ENCODE measurements at places on chromosomes 5 and 9.

DNA sequence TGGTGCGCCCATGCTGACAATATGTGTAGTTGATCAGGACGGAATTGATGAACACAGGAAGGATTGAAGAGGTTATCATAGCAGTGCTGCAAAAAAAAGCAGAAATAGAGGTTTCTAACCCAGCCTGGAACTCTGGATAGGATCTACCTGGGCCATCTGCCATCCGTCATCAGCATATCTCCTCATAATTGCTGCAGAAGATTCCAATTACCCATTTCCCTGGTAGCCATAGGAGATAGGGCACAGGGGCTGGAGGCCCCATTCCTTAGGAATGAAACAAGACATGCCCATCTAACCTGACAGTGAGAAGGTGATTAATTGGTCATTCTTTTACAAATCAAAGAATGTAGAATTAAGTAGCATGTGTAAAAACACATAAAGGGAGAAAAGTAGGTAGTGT, 60.3 kb upstream of the TRIM32 start:
- no peak for DNase-seq

- DNase-seq, result no peak
Observed at GRCh38 chr9:131545003-131545785, at the start of gene PRRT1B. PRRT1B (plus strand) TSS chr9:131545523; CDS start chr9:131545616, 93 bp downstream.

DNA sequence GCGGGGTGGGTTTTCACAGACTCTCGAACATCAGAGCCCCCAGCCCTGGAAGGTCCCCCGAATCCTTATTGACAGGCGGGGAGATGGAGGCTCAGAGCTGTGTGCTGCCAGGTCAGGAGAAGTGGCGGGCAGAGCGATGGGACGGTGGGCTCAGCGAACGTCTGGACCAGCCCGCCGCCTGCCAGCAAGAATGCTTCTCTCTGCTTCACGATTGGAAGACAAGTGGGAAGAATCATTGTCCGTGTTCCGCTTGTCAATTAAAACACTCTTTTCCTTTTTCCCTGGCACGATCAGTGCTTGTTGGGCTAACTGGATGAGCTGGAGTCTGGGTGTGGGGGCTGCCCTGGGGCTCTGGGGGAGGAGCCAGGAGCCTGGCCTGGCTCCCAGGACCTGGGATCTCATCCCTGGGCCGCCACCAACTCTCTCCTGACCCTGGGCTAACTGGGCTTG, 1.6 kb downstream of the COL5A1 start:
- DNase-seq, result no peak

- peak; percentile 65 for DNase-seq
Observed at GRCh38 chr9:107309271-107309670, 26.2 kb downstream of the RAD23B start.

DNA sequence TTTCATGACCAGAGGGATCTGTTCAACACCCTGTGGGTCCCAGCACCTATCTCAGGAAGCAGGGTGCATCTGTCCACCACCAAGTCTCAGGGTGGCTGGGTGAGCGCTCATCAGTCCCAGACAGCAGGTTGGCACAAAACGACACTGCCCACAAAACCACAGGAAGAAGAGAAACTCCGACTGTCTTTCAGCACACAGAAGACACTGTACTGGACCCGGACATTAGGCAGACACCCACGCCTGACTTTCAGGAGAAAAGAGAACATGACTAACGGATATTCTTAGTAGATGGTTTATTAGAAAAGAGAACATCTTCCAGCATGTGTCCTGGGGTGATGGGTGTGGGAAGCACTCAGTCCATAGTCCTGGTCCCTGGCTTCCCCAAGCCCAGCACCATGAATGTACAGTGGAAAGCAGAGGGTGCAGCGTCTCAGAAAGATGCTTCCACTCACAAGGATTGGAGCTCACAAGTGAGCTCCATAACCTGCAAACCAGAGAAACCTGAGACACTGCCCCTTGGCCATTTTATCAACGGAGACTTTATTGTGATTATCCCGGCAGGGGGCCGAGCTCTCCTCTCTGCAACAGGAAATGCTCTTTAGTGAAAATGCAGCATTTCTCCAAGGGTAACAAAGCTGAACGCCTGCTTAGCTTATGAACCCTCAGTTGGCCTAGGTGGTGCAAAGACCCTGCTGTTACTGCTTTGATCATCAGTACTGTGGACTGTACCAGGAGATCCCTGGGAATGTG, 35.8 kb upstream of the LCP2 start:
- no peak for DNase-seq

DNA sequence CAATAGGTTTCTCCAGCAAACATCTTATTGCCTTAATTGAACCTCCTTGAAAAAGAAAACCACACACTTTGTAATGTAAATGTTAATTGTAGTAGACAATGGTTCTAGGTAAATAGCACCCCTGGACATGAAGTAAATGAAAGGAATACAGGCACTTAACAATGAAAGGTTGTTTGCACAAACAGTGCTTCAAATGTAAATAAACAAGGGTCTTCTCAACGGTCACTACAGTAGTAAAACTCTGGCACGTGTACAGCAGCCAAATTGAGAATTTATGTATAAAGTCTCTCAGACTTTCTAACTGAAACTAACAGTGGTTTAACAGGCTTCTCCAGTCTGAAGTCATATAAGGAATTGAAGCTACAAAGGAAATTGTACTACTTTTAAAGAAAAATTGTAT, 218.3 kb downstream of the MEF2C start:
- no peak for DNase-seq

- DNase-seq, result no peak
Observed at GRCh38 chr5:115100319-115100955, 69.3 kb downstream of the TRIM36 start.

- peak; percentile 8 for DNase-seq
Observed at GRCh38 chr9:117555964-117556629, 141.2 kb upstream of the ASTN2 start.

DNA sequence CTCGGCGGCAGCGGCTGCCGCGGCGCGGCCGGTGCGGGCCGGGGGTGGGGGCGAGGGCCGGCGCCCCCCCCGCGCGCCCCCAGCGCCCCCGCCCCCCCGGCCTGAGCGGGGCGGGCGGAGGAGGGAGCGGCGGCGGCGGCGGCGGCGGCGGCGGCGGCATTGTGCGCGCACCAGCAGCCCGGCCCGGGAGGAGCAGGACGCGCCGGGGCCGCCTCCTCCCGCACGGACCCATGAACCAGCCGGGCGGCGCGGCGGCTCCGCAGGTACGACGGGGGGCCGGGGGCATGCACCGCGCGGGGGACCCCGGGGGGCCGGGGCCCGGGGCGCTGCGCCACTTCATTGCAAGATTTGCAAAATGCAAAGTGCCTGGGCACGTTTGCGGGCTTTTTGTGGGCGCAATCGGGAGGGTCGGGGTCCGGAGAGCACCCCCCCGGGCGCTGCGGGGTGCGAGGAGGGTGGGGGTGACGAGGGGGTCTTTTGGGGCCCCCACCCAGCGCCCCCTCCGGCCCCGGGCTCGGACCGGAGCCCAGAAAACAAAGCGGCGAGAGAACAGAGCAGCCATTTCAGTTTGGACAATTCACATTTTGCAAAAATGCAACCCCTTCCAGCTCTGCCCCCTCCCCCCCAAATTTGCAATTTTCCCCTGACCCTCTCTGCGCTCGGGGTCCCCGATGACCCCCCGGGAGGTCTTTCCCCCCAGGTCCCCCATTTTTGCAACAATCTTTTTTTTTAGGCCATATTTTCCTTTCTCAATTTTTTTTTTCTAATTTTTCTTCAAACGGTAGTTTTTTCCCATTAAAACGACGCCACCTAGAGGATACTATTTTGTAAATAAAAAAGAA, at the start of gene ZNF618:
TSS of gene ZNF618 (plus strand) at position 159 of the 842 bp plus-strand sequence. CDS start at position 231, 72 bp downstream.
- DNase-seq, result no peak

DNA sequence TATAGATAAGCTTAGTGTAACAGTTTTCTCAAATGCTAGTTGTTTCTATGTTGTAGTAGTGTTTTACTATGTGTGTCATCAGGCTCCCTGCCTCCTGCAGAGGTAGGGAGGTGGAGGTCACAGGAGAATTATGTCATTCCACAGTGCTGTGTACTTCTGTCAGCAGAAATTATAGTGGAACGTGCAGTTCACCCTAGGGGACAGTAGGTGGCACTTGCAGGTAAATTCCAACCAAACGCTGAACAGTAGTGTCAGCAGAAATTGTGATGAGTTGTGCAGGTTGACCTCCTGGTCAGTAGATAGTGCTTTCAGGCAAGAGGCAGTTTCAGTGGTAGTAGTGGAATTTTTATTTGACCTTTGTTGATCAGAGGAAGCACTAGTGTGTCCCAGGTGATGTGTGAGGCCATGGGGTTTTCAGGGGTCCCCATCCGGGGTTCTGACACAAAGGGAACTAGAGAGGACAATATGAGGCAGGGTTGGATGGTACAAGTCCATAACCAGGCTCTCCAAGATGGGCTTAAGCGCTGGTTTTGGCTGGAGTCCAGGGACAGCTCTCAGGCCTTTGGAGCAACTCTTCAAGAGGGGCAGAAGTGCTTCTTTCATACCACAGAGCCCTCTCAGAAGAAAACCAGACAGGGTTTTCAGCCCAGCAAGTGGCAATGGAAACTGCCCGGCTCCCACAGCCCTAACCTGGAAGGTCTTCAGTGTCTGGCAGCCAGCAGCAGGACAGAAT, 402.9 kb downstream of the CYLC2 start:
- peak; percentile 28 for DNase-seq

- no peak for DNase-seq
Observed at GRCh38 chr5:43643750-43644149, 40.8 kb downstream of the NNT start.

- DNase-seq, result no peak
Observed at GRCh38 chr9:93278144-93278543, 94.2 kb downstream of the WNK2 start.

DNA sequence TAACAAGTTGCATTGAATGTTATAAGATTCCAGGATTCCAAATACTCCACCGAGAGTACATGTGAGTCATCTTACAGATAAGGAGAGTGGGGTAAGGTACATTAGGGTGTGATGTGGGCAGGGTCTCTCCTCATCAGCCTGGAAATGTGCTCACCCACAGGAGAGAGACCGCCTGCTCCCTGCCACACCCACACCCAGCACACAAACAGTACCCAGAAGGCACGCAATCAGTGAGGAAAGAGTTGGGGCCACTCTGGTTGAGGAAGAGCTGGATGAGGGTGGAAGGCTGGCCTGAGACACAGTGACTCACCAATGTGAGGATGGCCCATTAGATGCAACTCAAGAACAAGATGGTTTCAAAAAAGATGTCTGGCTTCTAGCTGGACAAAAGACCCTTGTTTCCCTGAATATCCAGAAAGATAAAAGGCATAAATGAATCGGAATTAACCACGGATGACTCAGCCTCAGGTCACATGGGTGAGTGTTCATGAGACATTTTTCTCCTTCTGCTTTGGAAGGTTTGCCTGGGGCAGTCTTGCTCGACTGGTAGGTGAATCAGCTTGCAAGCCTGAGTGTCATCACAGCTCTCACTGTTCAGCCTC, 51.1 kb upstream of the LHFPL2 start:
- peak; percentile 87 for DNase-seq

DNA sequence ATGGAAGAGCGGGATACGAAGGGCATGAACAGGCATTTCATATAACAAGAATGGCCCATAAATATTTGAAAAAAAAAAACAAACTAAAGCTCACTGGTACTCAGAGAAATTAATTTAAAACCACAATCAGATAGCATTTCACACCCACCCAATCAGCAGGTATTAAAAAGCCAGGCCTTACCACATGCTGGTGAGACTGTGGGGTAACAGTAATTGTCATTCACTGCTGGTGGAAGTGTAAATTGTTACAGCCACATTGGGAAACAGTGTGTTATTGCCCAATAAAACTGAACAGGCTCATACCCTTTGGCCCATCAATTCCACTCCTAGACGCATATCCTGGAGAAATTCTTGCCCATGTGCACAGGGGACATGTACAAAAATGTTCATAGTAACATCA, 66.0 kb downstream of the PLAC8L1 start:
- no peak for DNase-seq

GRCh38 chr5:79237740-79238560, 2.0 kb downstream of the JMY start:
- DNase-seq, result no peak

GRCh38 chr9:33180526-33181184, 13.5 kb upstream of the B4GALT1 start:
- no peak for DNase-seq

DNA sequence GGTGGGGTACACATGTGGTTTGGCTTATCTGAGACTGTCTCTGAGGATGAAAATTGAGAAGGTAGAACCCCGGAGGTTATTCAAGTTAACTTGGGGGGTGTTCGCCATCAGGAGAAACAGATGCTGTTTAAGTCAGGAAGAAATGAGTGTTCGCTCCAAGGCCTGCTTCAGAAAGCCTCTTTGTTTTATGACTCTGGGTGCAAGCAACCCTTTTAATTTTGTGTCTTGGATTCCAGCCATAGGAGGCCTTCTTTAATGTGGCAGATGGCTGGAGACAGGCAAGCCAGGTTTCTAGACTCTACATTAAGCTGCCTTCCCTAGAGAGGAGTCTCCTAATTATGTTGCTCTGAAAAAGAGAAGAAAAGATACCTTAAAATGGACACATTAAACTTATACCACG, 4.2 kb upstream of the SMAD5 start:
- DNase-seq, result no peak

DNA sequence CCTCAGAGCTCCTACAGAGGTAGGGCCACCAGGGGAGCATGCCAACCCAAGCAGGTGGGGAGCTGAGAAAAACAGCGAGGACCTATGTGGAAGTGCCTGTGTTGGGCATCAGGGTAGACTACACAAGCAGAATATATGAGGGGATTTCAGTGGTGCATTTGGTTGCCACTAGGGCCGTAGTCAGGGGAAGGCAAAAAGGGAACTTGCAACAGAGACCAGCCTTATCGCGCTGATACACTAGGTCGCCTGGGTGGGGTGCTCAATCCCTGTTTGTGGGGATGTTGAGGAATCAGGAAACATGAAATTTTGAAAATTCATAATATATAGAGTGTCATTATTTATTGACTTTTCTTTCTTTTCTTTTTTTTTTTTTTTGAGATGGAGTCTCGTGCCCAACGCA, 370.9 kb upstream of the PRR16 start:
- no peak for DNase-seq

DNA sequence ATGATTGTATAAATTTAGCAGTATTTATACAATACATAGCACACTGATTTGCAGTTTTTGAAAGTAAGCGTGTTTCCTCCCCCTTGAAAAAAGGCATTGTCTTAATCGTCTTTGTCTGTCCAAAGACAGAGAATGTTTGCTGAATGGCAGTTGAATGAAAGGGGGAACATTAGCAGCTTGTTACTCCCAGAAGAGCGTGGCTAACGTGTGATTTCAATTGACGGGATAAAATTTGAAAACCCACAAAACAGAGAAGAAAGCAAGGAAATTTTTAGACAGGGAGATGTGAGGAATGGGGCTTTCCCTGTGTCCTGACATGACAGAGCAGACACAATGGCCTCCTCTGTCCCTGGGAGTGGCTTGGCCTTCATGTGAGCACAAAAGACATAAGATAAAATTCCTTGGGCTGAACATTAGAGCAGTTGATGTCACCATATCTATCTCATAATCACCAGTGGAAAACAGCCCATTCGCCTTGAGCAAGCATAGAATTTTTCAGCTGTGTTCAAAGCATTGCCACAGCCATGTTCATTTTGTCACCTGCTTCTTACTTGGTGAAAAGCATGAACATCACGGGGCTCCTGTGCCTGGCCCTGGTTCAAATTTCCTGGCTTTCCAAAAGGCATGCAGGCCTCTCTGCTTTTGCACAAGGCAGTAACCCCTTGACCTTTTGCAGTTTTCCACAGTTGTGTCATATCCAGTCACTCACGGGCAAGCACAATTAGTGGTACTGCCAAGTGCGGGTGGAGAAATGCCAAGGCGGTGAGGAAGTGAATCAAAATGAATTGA, 126.9 kb downstream of the TLE1 start:
- DNase-seq, result peak; percentile 48

Data from astrocyte of the cerebellum (primary cell).